ENCODE measurements at places on chromosomes 6 and 20.

DNA sequence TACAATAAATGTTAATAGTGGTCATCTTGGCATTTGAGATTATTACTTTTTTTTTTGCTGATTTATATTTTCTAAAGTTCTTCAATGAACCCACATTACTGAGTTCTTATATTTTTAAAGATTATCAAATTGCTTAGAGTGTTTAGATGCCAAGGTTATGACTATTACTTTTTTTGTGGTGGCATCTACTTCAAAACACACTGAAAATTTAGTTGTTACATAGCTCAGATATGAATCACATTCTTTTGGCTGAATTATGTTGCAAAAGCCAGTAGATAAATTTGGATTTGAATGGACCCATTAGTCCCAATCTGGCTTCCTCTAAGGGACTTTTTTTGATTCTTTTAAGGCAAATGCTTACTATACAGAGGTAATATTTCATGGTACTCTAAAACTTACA is 8.9 kb downstream of the UTRN start:
- DNase-seq, result peak; percentile 53

DNA sequence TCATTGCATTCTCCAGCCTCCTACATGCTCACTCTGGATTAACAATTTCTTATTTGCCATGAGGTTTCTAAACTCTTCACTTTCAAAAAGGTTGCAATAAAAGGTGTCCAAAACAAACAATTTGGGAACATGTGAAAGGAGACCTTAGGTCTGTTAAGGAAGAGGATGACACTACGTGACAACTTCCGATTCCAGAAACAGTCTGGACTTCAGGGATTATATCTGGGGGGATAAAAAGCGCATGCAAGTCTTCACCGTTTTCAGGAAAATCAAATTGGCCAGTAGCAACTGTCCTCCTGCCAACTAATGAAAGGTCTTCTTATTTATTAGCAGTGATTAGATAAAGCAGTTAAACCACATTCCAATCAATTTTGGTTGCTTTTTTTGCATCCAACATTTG is 1.8 kb downstream of the ZDHHC14 start:
- no peak for DNase-seq

DNA sequence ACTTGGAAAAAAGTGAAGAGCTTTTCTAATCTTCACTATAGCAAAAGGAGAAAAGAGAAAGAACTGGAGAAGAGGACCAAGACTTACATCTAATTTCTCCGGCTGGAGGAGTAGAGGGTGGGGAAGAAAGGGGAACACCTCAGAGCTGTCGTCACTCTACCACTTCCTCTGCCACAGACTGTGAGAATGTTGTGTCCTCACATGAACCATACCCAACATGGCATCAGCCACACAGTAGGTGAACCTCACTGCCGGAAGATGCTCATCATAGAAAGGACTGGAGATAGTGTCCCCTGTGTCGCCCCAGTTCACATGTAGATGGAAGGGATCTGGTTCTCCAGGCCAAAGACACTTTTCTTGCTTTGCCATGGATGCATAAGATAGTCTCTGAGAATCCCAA is 604.4 kb upstream of the NOX3 start:
- DNase-seq, result no peak

- DNase-seq, result no peak
Measured at GRCh38 chr20:37574199-37574890, 46.7 kb upstream of the BLCAP start.

GRCh38 chr6:42821846-42822245 is 40.0 kb downstream of the BICRAL start:
- no peak for DNase-seq

DNA sequence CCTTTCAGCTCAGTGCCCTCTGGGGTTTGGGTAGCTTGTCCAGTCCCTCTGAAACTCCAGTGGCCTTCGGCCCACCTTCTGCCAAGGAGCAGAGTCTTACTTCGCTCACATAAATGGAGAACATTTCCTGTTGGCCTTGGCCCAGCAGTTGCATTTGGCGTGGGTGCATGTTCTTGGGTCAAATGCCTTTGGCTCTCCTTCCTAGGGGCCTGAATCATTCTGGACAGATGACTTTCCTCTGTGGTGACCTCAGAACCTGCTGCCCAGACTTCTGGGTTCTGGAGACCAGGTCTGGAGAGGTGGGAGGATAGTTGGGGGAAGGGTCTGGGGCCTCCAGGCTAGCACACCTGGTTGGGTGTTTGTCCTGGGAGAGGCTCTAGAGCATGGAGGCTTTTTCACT is 29.3 kb downstream of the BCAS4 start:
- peak; percentile 80 for DNase-seq

GRCh38 chr6:39074486-39074885 is 25.9 kb downstream of the GLP1R start:
- no peak for DNase-seq

- DNase-seq, result no peak
Measured at GRCh38 chr6:136767570-136768309, 24.5 kb downstream of the MAP3K5 start.

DNA sequence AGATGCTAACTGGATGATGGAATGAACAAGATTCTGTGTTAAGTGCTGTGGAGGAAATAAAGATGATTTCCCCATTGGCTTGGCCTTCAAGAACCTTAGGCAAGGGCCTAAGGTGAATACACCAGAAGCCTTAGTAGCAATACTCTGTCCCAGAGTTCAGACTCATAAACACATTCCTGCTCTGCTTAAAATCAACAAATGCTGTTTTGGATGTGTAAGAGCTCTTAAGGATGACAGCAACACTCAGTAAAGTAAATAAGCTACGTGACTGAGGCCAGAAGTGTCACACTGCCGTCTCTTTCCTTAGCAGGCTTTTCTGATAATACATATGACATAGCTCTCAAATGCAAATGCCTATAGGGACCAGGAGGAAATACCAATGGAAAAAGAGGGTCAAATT is 90.6 kb downstream of the EYA2 start:
- no peak for DNase-seq

- DNase-seq, result peak; percentile 90
Measured at GRCh38 chr6:169205176-169206160, 48.2 kb downstream of the THBS2 start.

GRCh38 chr20:58573986-58574385 is 58.8 kb upstream of the APCDD1L start:
- no peak for DNase-seq

GRCh38 chr6:93524671-93525451 is 105.5 kb upstream of the EPHA7 start:
- DNase-seq, result no peak

GRCh38 chr6:83862776-83863471 is 3.4 kb downstream of the CYB5R4 start:
- DNase-seq, result no peak

DNA sequence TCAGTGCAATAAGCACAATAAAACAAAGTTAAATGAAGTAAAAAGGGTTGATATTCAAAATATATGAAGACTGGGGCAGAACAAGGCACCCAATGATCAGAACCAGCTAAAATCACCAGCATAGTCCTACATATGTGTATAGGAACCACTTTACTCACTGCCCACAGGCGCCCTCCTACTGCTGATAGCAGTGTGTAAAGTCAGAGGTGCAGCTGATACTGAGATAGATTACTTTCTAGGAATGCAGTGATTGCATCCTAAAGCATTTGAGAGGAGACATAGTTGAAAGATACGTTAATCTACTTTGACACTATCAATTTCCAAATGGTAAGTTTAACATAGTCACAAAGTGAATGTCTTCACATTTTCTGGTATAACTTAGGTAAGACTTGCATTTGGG is 161.1 kb upstream of the MCHR2 start:
- DNase-seq, result no peak

- DNase-seq, result no peak
Measured at GRCh38 chr6:1313384-1313766, 1.5 kb downstream of the FOXQ1 start.

- DNase-seq, result no peak
Measured at GRCh38 chr20:47428851-47429336, 72.4 kb upstream of the ZMYND8 start.

DNA sequence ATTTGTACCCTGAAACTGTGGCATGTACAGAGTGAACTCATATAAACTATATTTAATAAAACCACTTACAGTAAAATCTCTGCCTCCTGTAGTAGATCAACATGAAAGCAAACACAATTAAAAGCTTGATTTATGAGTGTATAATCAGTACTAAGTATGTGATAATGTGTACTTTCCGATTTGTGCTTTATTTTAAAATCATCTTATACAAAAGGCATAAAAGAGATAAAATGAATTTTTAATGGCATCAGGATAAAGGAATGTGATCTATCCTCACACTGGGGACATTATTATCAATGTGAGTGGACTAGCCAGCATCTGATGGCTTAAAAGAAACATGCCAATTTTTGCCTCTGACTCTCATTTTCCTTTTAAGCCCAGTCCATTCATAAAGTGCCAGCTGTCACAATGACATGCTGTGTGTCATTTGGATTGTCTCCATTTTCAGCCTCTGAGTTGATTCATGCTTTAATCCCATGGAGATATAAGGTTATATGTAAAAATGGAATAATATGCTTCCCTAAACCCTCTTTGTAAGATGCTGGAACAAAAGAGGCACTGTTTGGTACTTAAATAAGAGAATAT is 831.6 kb upstream of the EYS start:
- DNase-seq, result no peak

DNA sequence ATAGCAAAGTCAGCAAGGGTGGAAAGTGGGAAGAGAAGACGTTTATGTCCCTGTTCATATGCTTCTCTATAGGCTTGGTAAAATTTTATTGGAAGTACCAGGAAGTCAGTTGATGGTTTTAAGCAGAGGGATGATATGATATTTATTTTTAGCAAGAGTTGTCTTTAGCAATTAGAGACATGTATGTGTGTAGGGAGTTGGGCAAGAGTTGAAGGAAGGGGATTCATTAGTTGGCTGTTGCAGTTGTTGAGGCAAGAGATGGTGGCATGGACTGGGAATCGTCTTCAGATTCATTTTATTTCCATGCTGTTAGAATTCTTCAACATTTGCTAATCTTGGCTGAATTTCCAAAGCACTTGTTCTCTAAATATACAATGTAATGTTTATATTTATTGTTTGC is 85.6 kb downstream of the QKI start:
- no peak for DNase-seq

DNA sequence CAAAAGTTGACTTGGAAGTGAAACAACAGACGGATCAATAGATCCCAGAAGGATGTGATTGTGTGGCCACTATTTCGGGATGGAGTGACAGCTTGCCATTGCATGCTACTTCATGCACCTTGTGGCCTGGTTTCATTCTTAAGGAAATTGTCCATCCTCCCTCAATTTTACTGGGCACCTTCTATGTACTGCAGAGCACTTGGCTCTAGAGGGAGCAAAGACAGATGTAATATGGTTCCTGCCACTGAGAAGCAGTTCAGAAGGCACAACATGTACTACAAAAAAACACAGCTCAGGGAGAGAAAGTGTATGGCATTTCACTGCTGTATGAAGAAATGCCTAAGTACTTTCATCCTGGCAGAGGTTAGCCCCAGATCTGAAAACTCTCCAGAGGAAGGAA is 91.9 kb downstream of the FOXA2 start:
- no peak for DNase-seq

DNA sequence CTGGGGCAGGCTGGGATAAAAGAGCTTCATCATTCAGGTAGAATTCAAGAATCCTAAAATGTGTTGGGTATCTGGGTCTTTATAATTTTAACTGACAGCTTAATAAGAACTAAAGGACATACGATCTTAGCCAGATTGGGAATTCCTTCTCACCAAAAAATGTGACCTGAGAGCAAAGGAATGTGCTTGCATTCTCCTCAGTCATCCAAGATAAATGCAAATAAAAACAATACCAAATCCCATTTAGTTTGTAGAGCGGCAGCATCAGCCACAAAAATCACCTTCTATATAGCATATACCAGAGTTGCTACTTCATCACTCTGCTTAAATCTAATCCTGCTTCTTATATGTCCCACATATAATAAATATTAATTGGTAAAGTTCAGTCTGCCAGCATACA is 16.9 kb downstream of the USP49 start:
- DNase-seq, result no peak

GRCh38 chr20:2300420-2300819 is 4.6 kb downstream of the TGM3 start:
- no peak for DNase-seq

- no peak for DNase-seq
Measured at GRCh38 chr6:152463164-152463563, 174.0 kb downstream of the SYNE1 start.

DNA sequence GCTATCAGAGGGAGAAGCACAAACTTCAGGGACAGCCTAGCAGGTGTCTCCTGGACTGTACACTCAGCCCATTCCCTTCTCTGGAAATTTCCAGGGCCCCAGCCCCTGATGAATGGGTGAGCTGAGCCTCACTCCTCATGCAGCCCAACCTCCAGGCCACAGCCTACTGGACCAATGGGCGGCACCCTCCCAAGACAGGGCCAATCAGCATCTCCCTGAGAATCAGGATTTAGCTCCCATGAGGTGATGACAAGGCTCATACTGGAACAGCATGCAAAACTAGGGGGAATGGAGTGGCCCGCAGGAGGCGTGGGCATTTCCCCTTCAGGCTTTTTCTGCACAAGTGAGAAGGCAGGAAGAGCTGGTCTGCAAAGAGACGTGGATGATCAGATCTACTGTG is 29.0 kb downstream of the NFATC2 start:
- DNase-seq, result no peak

GRCh38 chr6:17066610-17067009 is 35.2 kb upstream of the STMND1 start:
- DNase-seq, result no peak

GRCh38 chr6:155128977-155129376 is 133.9 kb downstream of the TIAM2 start:
- peak; percentile 42 for DNase-seq

DNA sequence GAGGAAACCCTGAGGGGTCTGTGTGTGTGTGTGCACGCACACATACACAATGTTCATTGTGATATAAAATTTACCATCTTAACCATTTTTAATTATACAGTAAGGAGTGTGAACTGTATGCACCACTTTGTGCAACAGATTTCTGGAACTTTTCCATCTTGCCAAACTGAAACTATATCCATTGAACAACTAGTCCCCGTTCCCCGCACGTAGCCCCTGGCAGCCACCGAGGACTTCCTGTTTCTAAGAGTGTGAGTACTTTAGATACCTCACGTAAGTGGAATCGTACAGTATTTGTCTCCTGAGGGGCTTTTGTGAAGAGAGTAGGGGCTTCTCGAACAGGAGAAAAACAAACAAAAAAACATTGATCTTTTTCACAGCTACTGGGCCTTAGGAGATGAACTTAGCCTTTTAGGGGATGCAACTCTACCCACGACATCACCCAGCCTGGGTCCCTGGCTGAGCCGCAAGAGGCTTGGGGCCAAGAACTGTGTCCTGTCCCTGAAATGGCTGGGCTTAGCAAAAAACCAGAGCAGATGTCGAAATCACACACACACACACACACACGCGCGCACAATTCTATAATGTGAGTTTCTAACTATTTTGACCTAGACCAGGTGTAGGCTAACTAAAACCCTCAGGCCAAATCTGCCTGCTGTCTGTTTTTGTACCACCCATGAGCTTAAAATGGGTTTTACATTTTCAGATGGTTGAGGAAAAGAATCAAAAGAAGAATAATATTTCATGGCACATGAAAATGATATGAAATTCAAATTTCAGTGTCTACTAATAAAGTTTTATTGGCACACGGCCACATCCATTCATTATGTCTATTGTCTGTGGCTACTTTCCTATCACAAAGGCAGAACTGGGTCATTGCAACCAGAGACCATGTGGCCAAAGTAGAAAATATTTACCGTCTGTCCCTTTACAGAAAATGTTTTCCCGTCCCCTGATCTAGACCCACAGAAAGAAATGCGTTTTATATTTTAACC is 144.2 kb downstream of the EYA2 start:
- DNase-seq, result no peak

Measured in myocyte (in vitro differentiated cells).